Activated CD4-positive, alpha-beta T cell treated with anti-CD3 and anti-CD28 coated beads, Interleukin-2, Interleukin-6, amounts not matched to agents 100 ng/mL and 50 ng/mL, durations not matched to agents 16 hours and 8 hours (primary cell): ENCODE measurements at places on chromosomes 12 and 14.

GRCh38 chr12:109760031-109760929 lies 46.7 kb downstream of the FAM222A start:
- no peak for DNase-seq

DNA sequence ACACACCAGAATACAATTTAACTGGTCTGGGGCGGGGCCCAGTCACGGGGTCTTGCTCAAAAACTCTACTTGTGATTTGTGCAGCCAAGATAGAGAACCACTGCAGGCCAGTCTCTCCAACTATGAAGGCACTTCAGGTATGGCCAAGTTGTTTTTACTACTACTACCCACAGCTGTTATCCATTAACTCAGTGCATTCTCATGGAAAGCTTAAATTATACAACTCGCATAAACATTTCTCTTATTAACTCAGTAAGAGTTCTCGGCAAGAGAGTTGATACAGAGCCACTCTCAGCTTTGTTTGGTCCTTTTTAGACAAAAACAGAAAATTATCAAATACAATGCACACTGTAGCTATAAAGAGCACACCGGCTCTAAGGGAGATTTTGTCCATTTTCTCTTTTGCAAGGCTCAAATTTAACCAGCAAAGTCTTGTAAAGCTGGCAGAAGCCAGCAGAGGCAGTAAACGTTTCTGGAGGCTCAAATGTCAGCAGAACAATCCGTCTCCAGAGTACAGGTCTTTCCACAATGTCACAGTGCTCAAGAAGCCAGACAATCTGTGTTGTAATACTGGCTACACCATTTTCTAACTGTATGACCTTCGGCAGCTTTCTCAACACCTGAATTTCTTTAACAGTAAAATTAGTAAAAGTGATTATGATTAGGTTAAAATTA lies 85.9 kb downstream of the PTGER2 start:
- no peak for DNase-seq

- no peak for DNase-seq
Observed at GRCh38 chr14:74663884-74664283, 49.0 kb downstream of the AREL1 start.

DNA sequence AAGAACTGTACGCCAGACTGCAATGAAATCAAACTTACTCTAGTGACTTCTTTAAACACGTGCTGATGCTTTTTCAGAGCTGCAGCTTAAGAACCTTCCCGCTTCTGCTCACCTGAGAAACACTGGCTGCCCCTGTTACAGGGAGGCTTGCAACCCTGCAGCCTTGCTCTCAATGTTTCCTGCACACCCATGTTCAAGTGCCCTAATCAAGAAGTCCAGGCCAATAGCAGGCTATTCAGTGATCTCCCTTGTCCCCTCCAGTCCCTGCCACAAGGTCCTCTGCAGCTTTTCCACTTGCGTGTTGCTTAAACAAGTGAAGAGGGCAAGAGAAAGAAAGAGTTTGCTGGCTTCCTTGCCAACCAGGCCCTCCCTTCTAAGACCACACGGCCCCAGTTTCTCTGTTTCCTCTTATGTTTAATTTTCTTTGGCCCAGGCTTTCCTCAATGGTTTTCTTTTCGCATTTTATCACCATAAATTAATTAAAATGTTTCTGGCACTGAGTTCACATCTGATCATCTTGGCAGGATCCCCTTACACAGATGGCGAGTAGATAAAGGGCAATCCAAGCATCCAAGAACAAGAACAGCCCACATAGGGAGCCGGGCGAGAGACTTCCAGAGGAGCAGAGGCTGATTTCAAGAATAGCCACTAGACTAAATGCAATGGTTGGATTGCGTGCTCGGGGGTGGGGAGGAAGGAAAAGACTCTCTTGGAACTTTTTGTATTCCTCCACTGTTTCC lies 82.3 kb upstream of the CDKN3 start:
- DNase-seq: no peak
